Stimulated activated CD4-positive, alpha-beta T cell treated with anti-CD3 and anti-CD28 coated beads, Interleukin-12 subunit alpha, Interleukin-12 subunit beta, amount 100 ng/mL, for 48 hours (primary cell): ENCODE measurements at places on chromosomes 7 and 10.

DNA sequence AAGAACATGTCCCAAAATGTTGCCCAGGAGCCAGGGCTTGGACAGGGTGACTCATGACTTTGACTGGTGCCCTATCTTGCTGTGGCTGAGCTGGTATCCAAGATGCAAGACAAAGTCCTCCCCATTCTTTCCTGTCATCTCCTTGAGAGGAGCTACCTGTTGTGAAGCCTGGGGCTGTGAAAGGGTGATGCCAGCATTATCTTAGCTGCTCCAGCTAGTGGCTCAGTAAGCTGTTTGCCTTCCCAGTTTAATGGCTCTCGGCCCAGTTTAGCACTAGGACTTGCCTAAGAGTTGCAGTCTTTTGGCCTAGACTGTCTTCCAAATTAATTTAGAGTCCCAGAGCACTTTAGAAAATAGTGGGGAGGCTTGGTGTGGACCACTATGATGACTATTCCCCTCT is 424.3 kb upstream of the NRG3 start:
- DNase-seq, result no peak

DNA sequence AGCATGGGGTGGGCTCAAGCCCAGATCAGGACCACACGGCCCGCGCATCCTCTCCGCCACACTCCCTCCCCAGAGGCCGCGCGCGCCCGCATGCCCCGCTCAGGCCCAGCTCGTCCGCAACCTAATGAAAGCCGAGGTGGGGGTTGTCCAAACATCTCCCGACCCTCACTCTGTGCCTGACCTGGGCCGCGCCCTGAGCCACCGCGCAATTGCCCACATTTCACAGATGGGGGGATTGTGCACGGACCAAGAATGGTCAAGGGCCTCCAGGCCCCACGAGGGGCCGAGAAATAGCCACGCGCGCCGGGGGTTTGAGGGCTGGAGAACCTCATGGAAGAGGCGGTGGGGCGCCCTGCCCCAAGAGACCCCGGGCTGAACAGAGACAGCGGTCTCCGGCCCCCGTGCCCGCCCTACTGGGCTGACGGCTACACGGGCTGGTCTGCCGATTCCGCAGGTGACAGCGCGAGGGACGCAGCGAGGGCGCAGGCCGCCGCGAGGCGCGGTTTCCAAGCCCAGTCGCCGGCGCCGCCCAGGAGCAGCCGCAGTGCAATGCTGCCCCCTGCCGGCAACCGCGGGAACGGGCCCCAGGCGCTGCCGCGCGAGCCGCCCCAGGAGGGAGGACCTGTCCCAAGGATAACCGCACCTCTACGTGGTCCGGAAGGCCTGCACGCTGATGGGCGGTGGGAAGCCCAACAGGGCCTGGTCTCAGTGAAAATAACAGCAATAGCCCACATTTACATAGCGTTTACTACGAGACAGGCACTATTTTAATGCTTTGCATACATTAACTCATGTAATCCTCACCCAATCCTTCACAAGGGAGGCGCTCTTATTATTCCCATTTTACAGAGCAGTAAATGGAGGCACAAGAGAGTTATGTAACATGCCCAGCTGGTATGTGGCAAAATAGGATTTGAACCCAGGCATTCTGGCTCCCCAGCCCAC is 10.5 kb upstream of the GRID1 start:
- peak; percentile 92 for DNase-seq

DNA sequence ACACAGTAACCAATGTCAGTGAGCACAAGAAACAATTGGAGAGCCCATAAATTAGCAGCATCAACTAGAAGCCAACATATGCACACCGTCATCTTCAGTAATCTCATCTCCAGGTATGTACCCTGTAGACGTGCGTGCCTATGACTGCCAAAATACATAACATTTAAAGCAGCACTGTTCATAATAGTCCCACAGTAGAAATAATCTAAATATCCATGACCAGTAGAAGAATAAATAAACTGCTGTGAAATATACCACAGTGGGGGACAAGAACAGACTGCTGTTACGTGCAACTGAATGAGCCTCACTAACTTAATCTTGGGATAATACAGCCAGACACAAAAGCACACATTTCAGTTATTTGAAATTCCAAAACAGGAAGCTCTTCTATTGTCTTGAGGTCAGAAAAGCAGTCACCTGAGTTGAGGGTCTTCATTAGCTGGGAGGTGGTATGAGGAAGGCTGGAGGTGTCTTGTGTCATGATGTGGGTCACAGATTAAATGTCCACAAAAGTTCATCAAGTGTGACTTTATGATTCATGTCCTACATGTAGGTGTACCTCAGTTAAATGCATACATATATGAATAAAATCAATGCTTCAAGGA is 454.2 kb upstream of the AKR1E2 start:
- DNase-seq, result no peak

DNA sequence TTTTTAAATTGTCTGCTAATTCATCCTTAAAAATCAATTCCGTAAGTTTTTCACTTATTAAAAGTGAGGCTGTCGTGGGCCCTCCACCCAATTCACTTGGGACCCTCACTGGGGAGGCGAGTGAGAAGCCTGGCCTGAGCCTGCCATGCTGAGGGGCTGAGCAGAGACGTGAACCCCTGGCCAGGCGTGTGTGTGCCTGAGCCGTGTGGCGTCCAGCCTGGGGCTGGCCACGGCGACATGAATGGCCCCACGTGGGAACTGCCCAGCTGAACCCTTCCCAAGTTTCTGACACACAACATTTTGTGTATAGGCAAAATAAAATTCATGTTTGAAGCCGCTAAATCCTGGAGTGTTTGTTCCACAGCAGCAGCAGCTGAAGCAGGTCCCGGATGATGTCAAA is 13.0 kb upstream of the VIPR2 start:
- no peak for DNase-seq

GRCh38 chr10:11517150-11517549 is 94.3 kb downstream of the USP6NL start:
- no peak for DNase-seq

- peak; percentile 15 for DNase-seq
Measured at GRCh38 chr10:94279835-94280709, 82.7 kb downstream of the NOC3L start.

DNA sequence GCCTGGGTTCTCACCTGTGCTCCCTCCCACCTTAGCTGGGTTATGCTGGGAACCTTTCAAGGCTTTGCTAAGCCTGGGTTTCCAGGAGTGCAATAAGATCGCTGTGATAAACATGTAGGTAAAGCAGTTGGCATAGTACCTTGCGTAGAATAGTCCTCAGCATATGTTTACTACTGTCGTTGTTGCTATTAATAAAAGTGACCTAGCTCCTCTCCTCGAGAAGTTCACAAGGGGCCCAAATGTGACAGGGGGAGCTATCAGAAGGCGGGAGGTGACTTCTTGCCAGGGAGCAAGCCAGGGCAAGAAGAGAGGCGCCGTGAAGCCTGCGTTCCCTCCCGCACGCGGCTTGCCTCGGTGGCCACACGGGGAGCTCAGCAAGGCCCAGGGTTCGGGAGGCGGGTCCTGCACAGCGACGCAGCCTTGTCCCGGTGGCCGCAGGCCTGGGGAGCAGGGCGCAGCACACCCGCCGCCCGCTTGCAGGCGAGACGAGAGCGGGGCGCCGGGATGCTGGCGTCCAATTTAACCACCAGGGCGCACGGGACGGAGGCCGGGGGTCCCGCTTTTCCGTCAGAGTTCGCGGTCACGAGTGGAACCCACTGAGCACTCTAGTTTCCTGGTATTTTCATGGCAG is 106.2 kb downstream of the SNX10 start:
- DNase-seq, result no peak

DNA sequence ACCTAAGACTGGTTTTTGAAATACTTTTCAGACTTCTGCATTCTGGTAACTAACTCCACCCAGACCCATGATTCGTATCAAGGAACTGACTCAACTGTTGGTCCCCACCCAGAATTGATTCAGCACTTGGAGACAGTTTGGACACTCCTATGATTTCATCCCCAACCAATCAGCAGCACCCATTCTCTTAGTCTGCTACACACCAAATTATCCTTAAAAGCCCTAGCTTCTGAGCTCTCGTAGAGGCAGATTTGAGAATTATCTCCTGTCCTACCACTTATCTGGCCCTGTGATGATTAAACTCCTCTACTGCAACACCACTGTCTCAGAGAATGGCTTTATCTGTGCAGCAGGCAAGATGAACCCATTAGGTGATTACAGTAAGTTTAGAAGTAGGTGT is 7.7 kb upstream of the GSTO1 start:
- DNase-seq, result no peak
